ENCODE measurements at places on chromosomes 7 and 10.
A peak's percentile ranks its signal among the peaks of the same experiment; 100 is the strongest.

DNA sequence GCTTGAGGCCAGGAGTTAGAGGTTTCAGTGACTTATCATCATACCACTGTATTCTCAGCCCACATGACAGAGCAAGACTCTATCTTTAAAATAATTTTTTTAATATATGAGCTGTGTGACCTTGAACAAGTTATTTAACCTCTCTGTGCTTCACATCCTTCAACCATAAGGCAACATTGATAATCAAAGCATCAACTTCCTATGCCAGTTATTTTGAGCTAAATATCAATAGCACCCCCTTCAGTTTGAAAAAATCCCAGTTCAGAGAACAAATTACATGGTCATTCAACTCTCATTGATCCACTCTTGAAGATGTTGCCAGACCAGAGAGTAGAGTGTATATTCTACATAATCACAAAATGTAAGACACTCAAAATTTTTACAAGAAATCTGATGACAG, 53.0 kb downstream of the ASNS start:
- DNase-seq, result no peak

GRCh38 chr7:48298779-48299178, 127.5 kb downstream of the ABCA13 start:
- no peak for DNase-seq

DNA sequence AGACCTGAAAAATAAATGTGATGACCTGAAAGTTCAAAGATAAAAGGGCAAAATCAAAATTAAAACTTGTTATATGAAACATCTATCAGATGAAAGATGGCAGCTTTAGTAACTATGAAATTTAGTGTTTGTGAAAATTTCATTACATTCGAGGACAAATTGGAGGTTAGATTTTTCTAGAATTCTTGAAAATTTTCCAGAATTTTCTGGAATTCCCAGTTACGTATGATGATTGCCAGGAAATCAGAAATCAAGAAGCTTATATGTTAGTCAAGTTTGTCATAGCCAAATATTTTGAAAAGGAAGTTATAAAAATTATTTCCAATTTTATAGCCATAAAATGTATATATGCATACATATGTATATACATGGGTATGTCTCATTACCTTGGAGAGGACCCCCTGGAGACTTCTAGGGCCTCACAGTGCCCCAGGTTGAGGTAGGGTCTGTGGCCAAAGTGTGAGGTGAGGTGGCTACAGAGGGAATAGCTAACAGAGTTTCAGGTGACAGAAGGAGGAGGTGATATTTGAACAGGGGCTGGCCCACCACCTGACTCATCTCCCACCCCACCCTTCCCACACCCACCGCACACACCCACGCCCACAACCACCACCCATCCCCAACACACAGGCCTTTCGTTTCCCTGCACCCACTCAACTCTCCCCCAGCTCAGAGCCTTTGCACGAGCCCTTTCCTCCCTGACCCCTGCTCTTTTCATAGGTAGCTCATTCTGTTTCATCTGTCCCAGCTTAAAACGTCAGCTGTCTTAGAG, 21.5 kb downstream of the C10orf105 start:
- DNase-seq, result no peak

- DNase-seq, result no peak
Measured at GRCh38 chr10:11393858-11394257, 217.6 kb downstream of the USP6NL start.

DNA sequence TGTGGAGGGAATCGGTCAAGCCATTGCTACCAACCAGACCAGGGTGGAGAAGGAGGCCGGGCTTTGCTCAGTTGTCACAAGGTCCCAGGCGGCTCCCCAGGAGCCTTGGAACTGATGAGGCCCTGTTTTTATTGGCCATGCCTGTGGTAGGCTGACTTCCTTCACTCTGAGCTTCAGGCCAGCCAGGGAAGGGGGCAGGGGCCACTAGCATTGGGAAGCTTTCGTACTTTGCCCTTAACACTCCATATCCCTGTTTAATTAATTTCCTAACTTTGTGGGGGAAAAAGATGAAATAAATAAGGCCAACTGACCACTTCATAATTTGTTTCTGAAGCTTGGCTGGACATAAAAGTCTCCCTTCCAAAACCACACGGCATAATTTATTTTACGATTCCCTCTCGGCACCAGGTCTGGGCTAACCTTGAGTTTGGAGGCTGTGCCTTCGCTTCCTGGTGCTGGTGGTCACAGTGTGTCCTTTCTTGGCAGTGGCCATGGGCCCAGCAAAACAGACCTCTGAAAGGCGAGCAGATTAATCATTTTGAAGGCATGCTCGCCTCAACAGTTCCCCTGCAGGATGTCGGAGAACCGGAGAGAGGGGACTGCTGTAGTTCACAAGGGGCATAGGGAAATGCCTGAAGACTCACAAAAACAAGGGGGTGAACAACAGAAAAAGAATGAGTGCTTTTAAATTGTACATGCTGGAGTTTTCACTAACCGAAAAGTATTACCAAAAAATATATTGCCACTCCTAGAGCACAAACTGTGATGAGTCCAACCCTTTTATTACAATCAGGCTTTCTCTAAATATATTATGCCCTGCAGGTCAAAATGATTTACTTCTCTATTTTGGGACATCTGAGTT, 966.0 kb downstream of the LRMDA start:
- DNase-seq, result no peak

DNA sequence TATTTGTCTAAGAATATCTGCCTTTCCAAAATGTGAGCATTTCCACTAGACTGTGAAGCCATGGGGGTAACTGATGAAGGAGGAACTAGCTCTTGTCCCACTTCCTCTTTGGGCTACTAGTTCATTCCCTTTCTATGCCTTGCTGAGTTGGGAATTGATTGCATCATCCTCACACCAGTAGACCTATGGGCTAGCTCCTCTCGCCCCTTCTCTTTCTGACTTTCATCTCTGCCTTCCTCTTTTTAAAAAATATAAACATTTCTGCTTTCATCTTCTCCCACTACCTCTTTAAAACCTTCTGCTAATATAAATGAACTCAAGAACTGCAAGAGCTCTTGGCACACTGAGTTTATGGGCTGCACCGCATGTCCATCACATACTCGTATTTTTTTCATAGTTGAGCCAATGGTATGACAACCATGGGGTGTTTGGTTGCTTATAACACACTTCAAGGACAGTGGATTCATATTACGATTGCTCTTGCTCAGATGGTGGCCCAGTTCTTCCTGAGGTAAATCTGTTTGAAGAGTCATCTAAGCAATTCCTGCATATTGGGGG, 182.0 kb downstream of the REEP3 start:
- DNase-seq, result no peak

DNA sequence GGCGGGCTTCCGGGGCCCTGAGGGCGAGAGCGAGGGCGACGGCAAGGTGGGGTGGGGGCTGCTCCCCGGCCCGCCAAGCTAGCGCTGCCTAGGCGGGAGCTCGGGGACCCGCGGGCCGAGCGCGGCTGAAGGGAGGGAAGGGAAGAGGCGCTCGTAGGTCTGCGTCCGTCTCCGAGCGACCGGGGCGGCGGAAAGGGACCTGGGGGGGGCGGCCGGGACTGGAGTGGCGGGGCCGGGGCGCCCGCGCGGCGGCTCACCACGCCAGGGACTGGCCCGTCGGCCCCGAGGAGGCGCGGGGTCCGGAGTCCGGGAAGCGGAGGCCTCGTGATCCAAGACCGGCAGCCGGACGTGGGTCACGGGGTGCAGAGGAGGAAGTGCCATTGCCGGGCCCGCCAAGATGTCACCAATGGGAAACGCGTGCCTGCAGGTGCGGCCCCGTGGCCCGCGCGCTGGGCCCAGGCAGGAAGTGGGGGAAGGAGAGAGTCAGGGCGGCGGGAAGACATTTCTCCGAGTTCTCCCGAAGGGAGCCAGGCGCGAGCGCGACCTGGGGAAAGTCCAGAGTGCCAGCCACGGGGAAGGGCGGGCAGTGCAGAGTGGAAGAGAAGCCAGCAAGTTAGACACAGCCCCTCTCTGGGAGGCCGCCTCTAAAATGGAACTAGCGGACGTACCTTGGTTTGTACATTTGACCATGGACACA, 11.9 kb downstream of the HNRNPF start:
- peak; percentile 78 for DNase-seq

- no peak for DNase-seq
Measured at GRCh38 chr7:40506158-40506557, 371.4 kb downstream of the SUGCT start.

DNA sequence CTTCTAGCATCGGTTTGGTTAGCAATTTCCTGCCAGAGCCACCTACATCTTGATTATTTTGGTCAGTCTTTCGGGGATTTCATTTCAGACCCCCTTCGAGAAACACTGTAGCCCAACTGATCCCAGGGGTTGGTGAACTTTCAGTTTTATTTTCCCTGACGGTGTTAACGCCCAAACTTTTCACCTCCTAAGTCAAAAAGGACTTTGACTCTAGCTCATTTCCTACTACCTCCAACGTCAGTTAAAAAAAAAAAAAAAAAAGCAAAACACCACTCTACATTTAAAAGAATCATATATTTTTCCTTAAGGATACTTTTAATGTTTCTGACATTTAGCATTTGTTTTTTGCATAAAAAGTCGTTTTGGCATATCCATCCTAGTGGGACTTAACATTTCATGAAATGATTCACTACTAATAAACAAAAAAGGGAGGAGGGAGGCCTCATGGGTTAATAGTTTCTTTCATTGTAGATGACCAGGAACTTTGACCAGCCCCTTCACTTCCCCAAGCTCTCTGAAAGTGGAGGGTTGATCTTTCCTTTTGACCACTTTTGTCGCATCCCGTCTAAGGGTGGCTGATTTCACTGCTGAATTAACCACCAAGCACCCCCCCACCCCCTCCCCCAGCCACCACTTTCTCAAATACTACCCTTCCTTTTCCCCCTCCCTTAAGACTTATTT, 764 bp upstream of the TCF7L2 start:
- DNase-seq, result no peak

DNA sequence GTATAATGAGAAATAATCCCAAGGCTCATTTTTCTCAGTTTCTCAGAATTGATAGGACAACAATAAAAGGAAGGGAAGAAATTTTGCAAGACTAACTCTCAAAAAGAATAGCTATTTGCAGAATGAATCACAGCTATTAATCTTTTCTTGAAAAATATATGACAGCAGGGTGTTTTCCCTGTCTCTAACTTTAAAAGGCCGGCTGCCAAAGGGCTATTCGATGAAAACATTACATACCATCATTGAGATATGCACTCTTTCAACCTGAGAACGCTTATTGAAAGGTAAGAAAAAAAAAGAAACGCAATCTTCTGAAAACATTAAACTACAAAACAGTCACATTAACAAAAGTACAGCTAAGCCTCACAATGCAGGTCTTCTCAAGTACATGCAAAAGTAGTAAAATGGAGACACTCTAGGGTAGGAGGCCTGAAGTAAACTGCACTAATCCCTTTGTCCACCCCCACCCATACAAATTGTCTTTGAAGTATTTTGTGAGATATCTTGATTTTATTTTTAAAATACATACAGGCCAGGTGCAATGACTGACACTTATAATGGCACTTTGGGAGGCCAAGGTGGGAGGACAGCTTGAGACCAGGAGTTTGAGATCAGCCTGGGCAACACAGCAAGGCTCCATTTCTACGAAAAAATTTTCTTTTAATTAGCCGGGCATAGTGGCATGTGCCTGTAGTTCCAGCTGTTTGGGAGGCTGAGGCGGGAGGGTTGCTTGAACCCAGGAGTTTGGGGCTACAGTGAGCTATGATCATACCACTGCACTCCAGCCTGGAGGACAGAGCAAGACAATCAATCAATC, 83.0 kb downstream of the PARD3 start:
- DNase-seq, result no peak

DNA sequence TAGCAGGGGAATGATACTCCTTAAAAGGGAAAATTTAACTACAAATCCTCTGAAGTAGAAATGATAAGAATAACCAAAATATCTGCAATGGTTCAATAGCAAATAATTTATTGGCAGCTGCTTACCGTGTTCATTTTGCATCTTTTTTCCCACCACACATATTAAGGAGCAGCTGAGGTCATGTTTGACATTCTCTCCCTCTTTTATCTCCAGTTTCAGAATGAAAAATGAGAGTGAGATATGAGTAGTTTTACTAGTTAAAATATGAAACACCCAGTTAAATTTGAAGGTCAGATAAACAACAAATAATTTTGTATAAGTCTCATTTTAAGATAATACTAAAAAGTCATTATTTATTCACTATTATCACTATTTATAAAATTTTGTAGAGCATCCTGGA, 3.1 kb downstream of the LIPN start:
- DNase-seq, result no peak

- DNase-seq, result no peak
Measured at GRCh38 chr10:12750526-12751201, 250.8 kb downstream of the CCDC3 start.

- peak; percentile 72 for DNase-seq
Measured at GRCh38 chr7:1193593-1194424, 33.8 kb upstream of the ZFAND2A start.

- no peak for DNase-seq
Measured at GRCh38 chr10:93715345-93715744, 13.0 kb upstream of the FRA10AC1 start.

Data from NCI-H2107 (cell line).